Right ventricle myocardium inferior (tissue), 1 donor: ENCODE measurements at places on chromosomes 7 and 10. TPM values are rescaled to one million over a fixed set of nuclear protein-coding genes. Genes with fewer than 3 reads are reported as not detected.
A peak's percentile ranks its signal among the peaks of the same experiment; 100 is the strongest.

PRSS37 gene
- not detected for total RNA-seq

JAZF1 gene
- total RNA-seq = 25.6 TPM

DYDC2 gene
- not detected for total RNA-seq

ZSCAN21 gene
- 9.4 TPM for total RNA-seq

NANOS1 gene
- 16.0 TPM for total RNA-seq

PMPCB gene
- 69.7 TPM for total RNA-seq

CCDC3 gene
- 4.7 TPM for total RNA-seq

- DNase-seq = no peak
Measured at GRCh38 chr7:33536398-33537103, 368.8 kb upstream of the BMPER start.

GRCh38 chr10:93579089-93579488, 12.6 kb downstream of the FFAR4 start:
- DNase-seq = no peak

- DNase-seq = no peak
Measured at GRCh38 chr10:100723770-100724530, 21.4 kb upstream of the PAX2 start.

DNA sequence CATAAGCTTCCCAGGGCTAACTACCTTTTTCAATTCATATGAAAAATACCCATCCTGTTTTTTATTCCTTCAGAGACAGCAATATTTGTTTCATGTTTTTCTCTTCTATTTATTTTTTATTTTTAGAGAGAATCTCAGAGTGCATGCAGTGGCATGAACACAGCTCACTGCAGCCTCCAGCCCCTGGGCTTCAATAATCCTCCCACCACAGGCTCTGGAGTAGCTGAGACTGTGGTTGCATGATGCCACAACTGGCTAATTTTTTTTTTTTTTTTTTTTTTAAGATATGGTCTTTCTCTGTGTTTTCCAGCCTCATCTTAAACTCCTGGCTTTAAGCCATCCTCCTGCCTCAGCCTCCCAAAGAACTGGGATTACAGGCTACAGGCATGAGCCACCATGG, 296.7 kb upstream of the AKR1E2 start:
- no peak for DNase-seq

DNA sequence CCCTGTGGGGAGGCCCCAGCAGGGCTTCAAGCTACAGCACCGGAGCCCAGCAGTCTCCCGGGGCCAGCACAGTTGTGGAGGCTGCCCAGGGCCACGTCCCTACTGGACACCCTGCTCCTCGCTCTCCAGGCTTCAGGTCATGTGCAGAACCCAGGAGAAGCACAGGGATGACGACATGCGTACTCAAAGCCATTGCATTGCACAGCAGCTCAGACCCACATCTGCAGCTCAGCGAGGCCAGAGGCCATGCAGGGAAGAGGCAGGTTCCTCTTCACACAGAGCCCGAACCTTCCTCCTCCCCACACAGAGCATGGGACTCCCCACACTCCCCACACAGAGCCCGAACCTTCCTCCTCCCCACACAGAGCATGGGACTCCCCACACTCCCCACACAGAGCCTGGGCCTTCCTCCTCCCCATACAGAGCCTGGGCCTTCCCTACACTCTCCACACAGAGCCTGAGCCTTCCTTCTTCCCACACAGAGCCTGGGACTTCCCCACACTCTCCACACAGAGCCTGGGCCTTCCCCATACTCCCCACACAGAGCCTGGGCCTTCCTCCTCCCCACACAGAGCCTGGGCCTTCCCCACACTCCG, 12.3 kb downstream of the CFAP46 start:
- DNase-seq = peak; percentile 30
